Pancreas (tissue), 10 donors: ENCODE measurements at places on chromosomes 6 and 20. TPM values are rescaled to one million over a fixed set of nuclear protein-coding genes. Genes with fewer than 3 reads are reported as not detected.

The PNPLA1 gene
- polyA plus RNA-seq = not detected

The SAMD5 gene
- 3.8 TPM for polyA plus RNA-seq

The KIAA1755 gene
- polyA plus RNA-seq = 1.4 TPM

The HLA-DRB1 gene
- 9.8 TPM for polyA plus RNA-seq

The NR2E1 gene
- not detected for polyA plus RNA-seq

The TCF21 gene
- polyA plus RNA-seq = 0.77 TPM

The RBBP8NL gene
- 4.8 TPM for polyA plus RNA-seq

The ZBTB9 gene
- polyA plus RNA-seq = 3.6 TPM

The BPIFB4 gene
- not detected for polyA plus RNA-seq

The HFE gene
- polyA plus RNA-seq = 3.4 TPM

The RIPOR2 gene
- polyA plus RNA-seq = 0.89 TPM

The PRICKLE4 gene
- 2.7 TPM for polyA plus RNA-seq

The LRRN4 gene
- 2.7 TPM for polyA plus RNA-seq
